CD8-positive, alpha-beta T cell (primary cell): ENCODE measurements at places on chromosomes 12 and 14.

DNA sequence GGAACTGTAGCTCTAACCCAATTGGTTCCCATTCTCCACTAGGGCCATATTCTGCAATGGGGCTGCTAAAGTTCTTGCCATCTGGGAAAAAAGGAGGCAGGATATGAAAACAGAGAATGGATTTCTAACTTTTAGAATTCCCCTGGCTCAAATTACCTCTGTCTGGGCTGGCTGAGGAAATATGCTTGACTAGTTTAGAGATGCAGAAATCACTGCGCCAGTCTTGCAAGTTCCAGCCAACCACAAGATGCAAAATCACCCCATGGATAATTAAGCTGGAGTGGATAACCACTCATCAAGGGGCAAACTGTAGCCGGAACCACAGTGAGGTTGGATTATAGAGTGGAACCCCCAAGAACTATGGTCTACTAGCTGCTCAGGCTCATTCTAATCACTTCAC lies 126.3 kb downstream of the RALGAPA1 start:
- no peak for DNase-seq

DNA sequence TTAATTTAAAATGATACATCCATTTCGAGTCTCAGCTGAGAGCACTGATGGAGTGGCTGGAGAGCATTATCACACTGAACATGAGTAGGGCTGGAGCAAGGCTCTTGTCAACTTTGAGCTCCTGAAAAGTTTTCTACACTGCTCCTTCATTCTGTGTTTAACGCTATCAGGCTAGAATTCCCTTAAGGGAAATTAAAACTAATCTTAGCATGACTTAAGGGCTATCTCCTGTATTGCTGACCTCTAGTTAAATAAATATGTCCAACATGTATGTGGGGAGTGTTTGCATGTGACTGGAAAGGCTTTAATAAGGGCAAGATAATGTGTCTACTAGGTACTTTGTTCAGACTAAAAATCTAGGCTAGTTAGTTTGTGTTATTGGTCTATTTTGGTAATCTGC lies 116.7 kb upstream of the CAND1 start:
- DNase-seq = no peak

DNA sequence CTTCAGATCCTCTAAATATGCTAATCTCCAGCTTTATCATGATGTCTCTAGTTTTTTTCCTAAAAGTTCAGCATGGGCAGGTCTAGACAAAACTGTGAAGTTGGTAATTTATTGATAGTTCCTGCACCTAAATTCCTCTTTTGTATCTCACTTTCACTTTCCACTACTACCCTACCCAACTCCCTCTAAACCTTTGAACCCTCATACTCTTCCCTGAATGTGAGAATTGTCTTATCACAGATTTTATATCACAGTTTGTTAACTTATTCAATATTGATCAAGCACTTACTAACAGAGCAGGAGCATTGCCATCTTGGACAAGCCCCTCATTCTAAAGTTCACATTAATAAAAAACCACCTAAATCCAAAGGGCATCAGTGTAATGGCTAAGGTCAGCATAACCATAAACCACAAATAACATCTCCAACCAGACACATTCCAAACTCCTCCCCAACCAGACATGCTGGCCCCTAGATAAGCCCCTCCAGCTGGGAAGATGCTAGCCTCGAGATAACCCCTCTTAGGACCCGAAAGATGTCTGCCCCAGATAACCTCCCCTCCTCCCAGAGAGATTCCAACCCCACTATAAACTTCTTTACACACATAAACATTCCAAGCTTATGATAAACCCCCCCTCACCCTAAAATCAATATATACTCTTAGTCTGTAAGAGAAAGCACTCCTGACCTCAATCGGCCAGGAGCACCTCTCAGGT lies 78.7 kb downstream of the FSCB start:
- DNase-seq = no peak

GRCh38 chr12:63098851-63099250 lies 52.1 kb downstream of the AVPR1A start:
- no peak for DNase-seq

GRCh38 chr12:71432936-71433335 lies 6.7 kb upstream of the LGR5 start:
- DNase-seq = no peak

- DNase-seq = no peak
Measured at GRCh38 chr12:33192226-33192625, 247.4 kb downstream of the SYT10 start.

DNA sequence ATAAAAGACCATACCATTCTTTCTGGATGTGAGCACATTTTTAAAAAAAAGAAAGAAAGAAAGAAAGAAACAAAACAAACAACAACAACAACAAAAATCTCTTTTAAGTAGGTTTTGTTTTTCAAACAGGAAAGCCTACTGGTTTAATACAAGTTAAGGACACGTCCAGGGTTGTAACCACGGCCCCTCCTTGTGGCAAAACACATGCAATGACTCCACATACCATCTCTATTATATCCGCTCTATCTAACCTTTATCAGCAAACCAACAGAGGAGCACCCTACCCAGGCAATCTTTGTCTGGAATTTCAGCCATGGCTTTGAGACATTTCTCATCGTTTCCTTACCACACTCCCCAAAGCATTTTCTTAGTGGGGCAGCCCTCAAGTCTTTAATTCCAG lies 360.5 kb upstream of the TMPO start:
- DNase-seq = no peak

GRCh38 chr12:94386422-94386821 lies 73.2 kb downstream of the CEP83 start:
- no peak for DNase-seq

- peak; percentile 51 for DNase-seq
Measured at GRCh38 chr14:24430143-24430681, 458 bp downstream of the KHNYN start.

DNA sequence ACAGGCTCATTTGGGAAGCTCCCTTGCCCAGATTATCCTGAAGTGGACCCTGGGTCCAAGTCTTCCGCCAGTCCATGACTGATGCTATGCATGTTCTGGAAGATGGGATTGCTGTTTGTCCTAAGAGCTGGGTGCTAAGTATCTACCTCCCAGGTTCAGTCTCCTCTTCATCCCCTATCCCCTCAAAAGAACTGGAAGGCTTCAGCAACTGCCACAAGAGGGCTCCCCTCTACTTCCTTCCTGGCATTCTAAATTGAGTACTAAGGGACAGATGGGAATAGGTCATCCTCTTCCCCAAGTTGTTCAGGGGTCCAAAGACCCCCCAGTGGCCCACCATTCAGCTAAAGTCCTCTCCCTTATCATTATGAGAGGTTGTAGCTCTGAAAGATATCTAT lies 9.0 kb upstream of the FKBP11 start:
- no peak for DNase-seq

DNA sequence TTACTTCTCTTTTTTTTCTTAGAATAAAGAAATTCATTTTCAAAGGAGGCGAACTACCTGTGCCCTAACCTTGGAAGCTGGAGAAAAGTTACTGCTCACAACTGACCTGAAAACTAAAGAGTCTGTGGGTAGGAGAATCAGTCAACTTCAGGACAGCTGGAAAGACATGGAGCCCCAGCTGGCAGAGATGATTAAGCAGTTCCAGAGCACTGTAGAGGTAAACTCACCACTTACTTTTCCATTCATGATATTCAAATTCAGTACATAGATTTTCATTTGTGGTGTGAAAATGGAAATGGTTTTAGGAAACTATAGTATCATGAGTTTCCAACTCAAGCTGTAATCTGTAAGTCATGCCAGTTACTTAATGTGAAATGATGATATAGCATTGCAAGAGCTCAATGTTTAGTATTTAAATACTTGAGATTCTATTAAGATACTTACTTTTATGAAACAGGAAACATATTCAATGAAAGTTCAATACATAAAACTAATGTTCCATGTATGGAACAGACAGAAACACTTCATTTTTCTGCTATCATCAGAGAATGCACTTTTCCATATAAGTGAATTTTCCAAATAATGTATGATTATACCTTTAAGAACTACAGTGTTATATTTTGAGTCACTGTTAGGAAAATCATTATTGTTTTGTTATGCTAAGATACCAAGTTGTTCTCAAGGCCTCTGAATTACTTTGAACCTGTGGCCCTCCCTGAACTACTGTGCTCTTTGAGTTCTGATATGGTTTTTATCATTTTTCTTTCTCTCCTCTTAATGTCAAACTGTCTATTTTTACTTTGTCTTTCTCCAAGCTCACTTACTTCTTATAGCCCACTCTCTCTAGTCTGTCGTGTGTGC lies 119.0 kb downstream of the ESR2 start:
- no peak for DNase-seq

DNA sequence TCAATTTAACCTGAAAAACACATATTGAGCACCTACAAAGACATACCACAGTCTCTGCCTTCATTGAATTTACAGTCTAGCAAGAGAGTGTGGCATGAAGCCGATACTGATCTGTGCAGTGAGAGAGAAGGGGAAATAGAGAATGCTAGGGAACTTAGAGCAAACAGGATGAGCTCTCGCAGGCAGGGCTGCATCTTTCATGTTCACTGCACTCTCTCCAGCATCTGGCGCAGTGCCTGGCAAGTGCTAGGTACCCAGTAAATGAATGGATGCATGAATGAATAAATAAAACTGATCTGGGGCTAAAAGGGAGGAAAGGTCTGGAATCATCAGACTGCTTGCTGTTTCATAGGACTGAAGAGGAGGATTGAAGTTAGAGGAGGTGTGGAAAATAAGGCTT lies 256.5 kb upstream of the NPAS3 start:
- DNase-seq = no peak

DNA sequence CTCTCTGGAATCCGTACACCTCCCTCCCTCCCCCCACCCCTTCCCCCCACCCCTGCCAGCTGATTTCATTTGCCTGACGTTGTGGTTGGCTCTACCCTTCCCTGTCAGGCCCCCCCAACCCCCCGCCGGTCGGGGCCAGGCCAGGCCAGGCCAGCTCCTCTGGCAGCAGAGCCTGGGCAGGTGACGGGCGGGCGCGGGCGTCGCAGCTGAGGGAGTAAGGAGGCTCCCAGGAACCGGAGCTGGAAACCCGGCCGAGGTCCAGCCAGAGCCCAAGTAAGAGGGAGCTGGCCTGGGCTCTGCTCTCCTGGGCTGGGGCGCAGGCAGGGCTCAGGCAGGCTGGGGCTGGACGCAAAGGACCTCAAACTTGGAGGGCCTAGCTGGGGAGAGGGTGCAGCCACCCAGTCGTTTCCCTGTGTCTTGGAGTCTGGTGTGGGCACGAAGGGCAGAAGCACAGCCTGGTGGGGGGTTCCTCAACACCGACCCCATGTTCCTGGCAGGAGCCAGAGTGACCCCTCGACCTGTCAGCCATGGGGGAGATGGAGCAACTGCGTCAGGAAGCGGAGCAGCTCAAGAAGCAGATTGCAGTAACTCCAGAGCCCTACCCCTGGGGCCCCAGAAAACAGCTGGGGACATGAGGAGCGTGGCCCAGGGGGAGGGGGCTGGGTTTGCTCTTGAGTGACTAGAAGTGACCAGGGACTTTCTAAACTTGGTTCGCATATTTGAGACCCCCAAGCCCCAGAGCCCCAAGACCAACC lies at the start of gene GNB3:
Gene GNB3, plus strand, starts transcription at position 165 of the 755 bp plus-strand sequence. Its CDS starts 363 bp downstream, at position 528.
- DNase-seq = no peak

DNA sequence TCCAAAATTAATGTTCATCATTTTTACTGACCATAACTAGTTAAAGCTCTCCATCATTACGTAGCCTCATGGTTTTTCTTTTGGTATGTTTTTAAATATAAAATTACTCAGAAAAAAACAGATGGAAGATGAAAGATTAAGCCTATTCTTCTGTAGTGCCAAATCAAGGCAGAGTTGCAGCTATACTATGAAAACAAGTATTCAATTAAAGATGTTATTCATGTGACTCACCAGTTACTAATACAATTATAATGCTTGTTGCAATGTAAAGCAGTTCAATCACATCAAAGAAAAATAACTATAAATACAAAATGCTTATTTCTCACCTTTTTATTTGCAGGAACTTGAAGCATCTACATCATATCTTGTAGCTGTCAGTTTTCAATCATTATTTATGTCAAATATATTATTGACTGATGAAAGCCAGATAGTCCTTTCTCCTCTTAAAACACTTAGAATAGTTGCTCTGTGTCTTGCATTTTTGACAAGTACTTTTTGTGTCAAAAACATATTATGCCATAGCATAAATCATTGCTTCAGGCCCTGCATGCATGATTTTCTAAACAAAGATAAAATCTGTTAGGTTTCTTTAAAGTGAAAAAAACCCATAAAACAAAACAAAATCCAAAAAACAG lies 36.0 kb upstream of the TRHDE start:
- DNase-seq = no peak

DNA sequence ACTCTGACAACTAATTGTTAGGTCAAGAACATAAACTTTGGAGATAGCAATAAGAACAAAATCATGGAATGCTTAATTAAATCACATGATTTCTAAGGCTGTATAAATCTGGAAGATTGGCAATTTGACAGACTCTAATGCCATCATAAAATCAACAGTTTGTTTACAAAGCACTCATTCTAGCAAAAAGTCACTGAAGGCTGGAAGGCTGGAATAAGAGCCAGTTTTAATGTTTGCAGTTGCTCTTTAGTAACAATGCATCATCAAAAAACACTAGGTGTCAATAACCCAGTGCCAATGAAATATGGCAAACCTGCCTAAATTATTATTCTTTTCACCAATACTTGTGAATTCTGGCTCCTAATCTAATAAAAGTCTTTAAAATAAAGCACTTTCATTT lies 65.0 kb downstream of the NUMB start:
- no peak for DNase-seq

DNA sequence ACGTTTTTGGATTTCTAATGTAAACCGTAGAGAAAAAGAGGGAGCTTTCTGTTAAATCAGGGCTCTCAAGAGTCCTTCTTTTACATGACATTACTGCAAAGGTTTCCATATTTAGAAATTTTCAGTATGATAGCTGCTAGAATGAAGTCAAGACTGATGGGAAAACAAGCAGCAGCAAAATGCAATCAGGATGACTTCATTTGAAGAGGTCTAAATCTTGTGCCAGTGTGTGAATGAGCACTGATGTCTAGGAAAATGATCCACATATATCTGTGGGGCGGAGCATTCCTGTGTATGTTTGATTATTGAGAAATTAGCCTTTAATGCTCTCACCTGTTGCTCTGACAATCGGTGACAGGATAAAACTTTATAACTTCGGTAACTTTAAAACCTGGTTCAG lies 73.6 kb downstream of the GRIP1 start:
- DNase-seq = no peak

- DNase-seq = no peak
Measured at GRCh38 chr12:91091916-91092715, 19.2 kb downstream of the LUM start.

DNA sequence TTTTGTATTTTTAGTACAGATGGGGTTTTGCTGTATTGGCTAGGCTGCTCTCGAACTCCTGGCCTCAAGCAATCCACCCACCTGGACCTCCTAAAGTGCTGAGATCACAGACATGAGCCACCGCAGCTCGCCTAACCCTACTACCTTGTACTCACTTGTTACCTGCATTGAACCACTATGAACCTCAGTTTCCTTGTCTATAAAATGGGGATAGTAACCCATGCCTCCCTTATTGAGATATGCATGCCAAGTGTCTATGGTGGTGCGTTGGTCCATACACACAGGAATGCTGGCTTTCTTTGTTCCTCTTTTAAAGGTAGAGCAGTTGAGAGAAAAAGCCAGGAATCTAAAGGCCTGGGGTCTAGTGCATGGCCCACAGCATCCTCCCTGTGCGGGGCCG lies 40.9 kb downstream of the KDM2B start:
- DNase-seq = no peak

GRCh38 chr14:104872469-104873341 lies 7.6 kb downstream of the CEP170B start:
- no peak for DNase-seq
